Breast epithelium (tissue), 4 donors: ENCODE measurements at places on chromosomes 4 and X. TPM values are rescaled to one million over a fixed set of nuclear protein-coding genes. Genes with fewer than 3 reads are reported as not detected.

- no peak for DNase-seq
Observed at GRCh38 chrX:48800574-48801279, 1.1 kb upstream of the HDAC6 start.

GRCh38 chr4:75054078-75054477 lies 121.2 kb downstream of the PARM1 start:
- DNase-seq, result no peak

DNA sequence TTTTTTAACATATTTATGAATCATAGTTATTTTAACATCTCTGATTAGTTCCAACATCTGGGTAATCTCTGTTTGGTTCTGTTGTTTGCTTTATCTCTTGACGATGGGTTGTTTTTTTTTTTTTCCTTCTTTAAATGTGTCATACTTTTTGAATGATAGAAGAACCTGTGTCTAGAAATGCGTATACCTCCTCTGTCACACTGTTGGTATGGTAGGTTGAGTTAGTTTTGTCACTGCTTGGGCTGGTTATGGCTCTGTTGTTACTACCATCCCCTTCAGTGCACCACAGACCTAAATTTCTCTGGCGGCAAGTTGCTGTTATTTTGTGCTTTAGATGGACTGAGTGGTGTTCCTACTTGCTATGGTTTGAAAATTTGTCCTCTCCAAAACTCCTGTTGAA lies 16.8 kb downstream of the STIM2 start:
- DNase-seq, result no peak

- DNase-seq, result no peak
Observed at GRCh38 chr4:162522724-162523123, 358.9 kb upstream of the FSTL5 start.

- no peak for DNase-seq
Observed at GRCh38 chrX:39445336-39445735, 644.1 kb downstream of the MID1IP1 start.

GRCh38 chrX:101759000-101759399 lies 99.3 kb upstream of the ARMCX2 start:
- no peak for DNase-seq

DNA sequence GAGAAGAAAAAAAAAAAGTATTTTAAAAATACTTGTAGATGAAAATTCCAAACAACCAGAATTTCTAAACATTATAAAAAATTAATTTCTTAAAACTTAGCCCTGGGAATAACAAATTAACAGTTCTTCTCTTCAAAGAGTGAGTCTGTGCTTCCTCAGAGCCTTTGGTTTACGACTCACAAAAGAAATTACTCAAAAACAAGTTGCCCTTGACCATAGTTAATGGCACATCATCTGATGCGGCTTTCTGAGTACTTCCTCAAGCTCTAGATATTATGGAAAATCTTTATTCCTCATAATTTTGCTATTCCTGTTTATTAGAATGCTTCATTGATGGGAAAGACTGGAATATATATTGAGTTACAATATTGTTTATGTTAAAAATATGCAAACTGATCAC lies 23.7 kb downstream of the TAPT1 start:
- DNase-seq, result no peak

- DNase-seq, result no peak
Observed at GRCh38 chrX:47706575-47706974, 47.6 kb upstream of the UXT start.

GRCh38 chr4:152009983-152010709 lies 249.3 kb upstream of the GATB start:
- no peak for DNase-seq

DNA sequence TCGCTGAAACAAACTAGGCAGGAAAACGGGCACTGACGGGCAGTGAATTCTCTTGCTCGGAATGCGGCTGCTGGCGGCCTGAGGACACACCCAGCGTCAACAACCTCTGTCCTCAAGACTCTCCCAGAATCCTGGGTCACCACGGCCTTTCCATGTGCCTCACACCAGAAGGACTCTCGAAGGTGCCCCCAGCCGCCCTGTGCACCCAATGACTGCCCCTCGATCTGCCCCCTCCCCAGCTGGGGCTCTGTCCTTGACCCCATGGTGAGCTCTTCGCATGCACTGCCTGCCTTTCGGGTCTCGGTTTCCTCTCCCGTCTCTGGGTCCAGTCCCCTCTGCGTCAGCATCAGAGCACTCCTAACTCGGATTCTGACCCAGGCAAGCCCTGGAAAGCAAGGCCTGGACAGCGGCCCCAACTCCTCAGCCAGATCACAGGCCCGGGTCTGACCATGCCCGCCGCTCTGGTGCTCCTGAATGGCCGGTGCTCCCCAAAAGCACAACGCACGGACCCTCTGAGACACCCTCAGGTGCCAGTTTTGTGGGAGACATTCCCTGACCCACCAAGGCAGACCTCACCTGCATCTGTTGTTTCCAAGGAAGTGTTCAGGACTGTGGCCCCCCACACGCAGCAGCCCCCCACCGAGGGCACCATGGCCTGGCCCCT lies 56.0 kb downstream of the ACOX3 start:
- no peak for DNase-seq

Gene CPZ
- total RNA-seq, result 13.4 TPM

Gene PWWP3B
- total RNA-seq, result 13.9 TPM

Gene GPC3
- total RNA-seq, result 99.2 TPM

Gene GPR34
- 56.3 TPM for total RNA-seq
